ENCODE measurements at places on chromosomes 4 and X.

DNA sequence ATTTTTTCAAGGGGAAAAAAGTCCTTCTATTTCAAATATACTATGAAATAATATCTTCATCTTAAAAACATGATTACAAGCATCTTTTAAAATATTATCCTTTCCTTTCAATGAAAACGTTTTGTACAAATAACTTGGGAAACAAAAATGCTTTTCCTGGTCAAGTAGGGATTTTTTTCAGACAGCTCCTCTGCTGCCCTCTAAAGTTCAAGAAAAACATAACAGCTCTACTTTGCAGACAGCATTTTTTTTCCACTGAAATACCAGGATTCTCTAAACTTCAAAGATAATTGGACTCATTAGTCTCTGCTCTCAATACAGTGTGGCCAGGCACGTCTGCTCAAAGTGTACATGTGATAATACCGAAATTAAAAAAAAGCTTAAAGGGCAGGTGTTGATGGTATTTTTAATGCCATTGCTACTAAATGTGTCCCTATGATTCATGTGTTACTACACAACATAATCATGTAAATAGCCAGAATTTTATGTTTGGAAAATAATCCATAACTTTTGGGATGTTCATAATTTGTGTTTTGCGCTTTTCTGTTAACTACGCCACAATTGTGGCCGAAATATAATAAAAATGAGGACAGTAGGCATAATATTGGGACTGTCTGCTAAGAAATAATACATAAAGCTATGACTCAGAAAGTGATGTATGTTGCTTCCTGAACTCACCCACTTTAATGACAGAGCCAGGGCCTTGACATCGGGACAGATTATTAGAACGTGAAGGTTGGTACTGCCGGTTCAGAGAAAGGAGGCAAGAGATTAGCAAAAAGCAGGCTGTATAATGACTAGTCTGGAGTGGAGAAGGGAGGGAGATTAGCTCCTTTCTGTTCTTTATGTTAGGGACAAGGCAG lies 478.9 kb downstream of the KCNIP4 start:
- DNase-seq, result peak; percentile 16

GRCh38 chr4:163709601-163710000 lies 215.1 kb downstream of the TMA16 start:
- DNase-seq, result no peak

- DNase-seq, result peak; percentile 7
Measured at GRCh38 chr4:59553063-59553720, 1646.9 kb upstream of the ADGRL3 start.

DNA sequence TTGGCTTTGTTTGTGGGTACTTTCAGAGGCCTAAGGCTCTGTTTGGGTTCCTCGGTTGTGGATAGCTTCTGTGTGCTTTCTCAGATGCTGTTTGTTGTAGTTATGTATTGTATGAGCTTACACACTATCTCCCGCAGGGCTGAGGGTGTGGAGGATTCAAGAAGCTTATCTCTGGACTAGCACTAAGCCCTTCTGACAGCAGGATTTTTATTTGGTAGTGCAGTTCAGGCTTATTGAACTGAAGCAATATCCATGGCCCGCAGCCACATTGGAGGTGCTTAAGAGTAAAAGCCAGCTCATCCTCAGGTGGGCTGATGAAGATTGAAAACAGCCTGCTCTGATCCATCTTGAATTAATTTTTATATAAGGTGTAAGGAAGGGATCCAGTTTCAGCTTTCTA lies 128.2 kb downstream of the RASGEF1B start:
- DNase-seq, result no peak

GRCh38 chrX:66110112-66110511 lies 53.9 kb upstream of the HEPH start:
- DNase-seq, result peak; percentile 6

- DNase-seq, result no peak
Measured at GRCh38 chr4:150673793-150674192, 91.8 kb downstream of the MAB21L2 start.

- DNase-seq, result no peak
Measured at GRCh38 chrX:73127700-73128241, 48.5 kb upstream of the PABPC1L2A start.

DNA sequence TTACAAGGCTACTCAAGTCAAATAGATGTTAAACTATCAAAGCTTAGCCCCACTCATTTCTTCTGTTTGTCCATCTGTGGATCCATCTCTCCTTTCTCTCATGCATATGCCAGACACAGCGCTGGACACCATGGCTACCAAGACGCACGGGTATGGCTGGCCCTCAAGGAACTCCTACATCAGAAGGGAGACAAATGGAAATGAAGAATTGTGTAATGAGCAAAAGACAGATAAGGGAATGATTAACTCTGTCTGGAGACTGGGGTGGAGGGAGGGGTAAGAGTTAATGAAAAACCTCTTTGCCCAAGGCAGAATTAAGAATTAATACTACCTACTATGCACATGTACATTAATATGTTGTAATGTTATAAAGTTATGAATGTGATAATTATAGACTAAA lies 88.1 kb downstream of the MGST2 start:
- no peak for DNase-seq

DNA sequence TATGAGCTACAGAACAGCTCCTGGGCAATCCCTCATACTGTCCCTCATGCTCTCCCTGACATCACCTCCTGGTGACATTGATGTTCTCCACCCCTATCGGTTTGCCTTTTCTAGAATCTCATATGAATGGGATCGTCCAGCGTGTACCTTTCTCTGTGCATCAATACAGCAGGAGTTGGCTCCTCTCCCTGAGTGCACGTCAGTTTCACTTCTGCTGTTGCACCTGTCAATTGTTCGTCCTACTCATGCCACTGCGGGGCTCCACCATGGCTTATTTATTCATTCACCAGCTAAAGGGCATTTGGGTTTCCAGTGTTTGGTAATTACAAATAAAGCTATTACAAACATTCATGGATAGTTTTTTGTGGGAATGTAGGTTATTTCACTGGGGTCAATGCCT lies 269.1 kb upstream of the ZFP42 start:
- DNase-seq, result no peak

DNA sequence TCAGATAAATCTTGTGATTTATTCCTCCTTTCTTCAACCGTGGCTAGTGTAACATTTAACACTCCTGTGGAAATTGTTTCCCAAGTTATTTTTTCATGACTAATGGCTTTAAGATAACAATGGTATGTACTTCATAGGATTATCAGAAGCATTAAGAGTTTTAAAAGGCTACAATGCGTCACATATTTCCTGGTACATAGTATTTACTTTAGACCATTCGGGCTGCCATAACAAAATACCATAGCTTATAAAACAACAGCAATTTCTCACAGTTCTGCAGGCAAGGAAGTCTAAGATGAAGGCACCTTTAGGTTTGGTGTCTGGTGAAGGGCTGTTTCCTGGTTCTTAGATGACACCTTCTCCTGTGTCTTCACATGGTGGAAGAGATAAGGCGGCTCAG lies 158.6 kb downstream of the PAPSS1 start:
- no peak for DNase-seq

GRCh38 chrX:117138070-117138469 lies 675.3 kb upstream of the CT83 start:
- no peak for DNase-seq

DNA sequence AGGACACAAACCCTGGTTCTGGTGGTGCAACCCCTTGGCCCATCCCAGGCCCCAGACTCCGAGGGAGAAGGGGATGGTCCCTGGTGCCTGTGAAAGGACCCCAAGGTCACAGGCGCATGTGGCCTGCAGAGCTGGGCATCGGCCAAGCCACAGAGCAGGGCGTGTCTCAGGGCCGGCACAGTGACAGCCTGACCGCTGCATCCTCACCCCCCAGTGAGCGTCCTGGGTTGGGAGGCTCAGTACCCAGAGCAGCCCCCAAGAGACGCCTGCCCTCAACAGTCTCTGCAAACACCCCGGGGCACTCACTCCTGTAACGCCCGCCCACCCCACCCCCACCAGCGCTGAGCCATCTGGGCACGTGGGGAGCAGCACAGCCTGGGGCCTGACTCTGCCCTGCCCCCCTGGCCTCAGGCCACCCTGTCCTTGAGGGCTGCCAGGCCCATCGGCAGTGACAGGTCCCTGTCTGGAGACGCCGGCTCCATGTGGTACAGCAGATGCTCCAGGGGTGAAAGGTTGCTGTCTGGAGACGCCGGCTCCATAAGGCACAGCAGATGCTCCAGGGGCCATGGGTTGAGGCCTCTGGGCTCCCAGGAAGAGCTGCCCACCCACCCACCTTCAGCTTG lies 24.5 kb upstream of the CPLX1 start:
- no peak for DNase-seq

DNA sequence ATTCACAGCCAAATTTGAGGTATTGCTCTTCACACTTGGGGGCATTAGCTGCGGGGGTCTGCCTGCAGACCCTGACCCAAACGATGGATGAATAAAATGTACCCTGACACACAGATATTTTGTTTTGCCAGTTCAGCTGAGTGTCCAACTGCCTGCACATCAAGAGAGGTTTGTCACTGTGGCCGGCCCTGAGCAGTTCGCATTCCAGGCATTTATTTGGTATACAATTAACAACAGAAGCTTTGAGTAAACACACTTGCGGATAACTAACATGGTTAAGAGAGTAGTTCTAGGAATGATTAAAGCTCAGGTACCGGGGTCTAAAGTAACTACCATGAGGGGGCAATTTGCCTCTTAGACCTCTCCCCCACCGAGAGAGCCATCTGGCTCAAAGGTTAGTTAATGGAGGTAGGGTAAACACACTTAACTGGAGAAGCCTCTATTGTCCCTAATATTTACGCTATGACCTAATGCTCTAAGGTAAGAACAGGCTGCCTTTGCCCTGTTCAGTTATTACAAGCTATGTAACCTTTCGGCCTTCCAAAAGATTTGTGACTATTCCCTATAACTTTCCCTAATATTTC lies 162.0 kb downstream of the SNCA start:
- no peak for DNase-seq

DNA sequence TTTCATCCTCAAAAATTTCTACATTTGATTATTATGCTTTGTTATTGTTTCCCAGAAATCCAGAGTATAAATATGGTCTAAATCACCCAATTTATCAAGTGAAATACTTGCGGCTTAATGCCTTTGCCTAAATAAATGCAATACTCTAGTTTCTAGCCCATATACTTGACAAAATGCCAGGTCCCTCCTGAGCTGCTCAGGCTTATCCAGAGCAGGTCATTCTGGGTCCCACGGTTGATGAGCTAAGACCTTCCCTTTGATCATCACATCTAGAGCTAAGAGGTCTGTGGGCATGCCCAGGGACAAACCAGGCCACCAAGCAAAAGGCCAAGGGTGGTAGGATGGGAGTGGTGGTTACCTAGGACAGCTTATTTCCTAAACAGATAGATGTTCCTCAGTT lies 180.1 kb downstream of the SMIM20 start:
- DNase-seq, result no peak

DNA sequence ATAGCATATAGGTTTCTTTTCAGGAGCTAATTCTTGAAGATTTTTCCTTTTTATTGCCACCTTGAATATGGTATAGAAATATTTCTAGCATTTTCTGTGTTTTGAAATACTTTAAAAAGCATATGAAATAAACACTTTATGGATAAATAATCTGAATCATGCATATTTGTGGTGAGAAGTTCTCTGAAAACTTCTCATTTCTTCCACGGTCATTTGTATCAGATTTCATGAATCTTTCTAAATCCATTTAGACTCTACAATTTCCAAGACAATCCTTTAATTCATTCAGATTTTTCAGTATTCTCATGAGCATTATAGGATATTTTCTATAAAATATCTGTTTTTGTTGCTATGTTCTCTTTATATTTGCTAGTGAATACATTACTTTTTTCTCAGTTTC lies 16.2 kb upstream of the CA5B start:
- DNase-seq, result no peak

GRCh38 chr4:14879683-14880082 lies 122.6 kb upstream of the CPEB2 start:
- peak; percentile 42 for DNase-seq

- DNase-seq, result no peak
Measured at GRCh38 chrX:150200361-150200760, 162.8 kb upstream of the MAMLD1 start.

DNA sequence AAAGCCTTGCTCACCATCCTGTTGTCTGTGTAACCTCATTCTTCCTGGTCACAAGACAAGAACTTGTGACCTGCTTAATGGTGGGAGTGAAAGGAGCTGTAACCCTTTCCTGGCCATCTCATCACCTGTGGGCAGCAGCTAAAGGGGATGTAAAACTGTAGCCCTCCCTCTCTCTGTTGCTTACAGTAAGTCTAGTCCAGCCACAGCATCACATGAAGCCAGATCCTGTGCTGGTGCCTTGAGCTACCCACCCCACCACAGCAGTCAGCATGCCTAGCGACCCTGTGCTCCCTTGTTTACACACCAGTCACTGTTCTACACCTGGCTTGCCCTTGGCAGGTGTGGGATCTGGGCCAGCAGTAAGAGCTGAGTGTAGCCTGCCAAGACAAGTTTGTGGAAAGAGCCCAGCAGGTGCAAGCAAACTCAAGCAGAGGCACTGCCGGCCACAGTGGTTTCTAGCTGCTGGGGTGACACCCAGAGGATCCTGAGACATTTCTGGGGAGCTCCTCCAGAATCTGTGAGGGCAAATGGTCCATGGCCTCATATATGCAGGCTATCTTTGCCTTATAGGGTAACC lies 41.0 kb downstream of the UGT2B28 start:
- DNase-seq, result peak; percentile 34

GRCh38 chrX:153411988-153412574 lies 809 bp downstream of the ZFP92 start:
- peak; percentile 4 for DNase-seq

- peak; percentile 26 for DNase-seq
Measured at GRCh38 chrX:57929373-57929772, 19.1 kb upstream of the ZXDA start.

DNA sequence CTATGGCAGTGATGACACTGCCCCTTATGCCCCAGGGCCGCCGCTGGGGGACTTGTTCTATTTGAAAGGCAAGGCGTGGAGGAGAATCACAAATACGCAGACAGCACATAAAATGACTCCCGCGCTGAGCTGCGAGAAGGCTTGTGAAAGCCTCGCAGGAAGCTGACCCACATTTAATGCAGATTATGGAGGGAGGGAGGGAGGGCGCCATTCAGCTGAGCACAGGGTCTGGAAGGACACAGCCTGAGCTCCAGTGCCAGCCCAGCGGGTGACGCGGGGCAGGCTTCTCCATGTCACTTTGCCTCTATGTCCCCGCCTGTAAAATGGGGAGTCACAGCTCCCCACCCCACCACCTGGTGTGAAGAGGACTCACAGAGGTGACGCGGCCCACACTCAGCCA lies 14.3 kb downstream of the ABLIM2 start:
- no peak for DNase-seq

DNA sequence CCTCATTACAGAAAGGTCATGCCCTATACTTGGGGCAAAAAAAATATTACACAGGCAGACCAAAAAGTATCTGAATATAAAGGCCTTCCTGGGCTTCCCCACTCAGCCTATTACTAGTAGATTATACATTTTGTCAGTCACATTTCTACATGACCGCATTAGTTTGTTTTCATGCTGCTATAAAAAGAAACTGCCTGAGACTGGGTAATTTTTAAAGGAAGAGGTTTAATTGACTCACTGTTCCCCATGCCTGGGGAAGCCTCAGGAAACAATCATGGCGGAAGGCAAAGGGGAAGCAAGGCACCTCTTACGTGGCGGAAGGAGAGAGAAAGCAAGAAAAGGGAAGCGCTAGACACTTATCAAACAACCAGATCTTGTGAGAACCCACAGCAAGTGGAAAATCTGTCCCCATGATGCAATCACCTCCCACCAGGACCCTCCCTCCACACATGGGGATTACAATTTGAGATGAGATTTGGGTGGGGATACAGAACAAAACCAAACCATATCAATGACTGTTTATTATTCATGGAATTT lies 1312.0 kb downstream of the PCDH7 start:
- no peak for DNase-seq

GRCh38 chr4:62543002-62543401 lies 1342.9 kb downstream of the ADGRL3 start:
- no peak for DNase-seq

- no peak for DNase-seq
Measured at GRCh38 chr4:64479338-64479737, 70.1 kb upstream of the TECRL start.

Data from mammary epithelial cell (primary cell).